ENCODE measurements at places on chromosomes 3 and 15.

DNA sequence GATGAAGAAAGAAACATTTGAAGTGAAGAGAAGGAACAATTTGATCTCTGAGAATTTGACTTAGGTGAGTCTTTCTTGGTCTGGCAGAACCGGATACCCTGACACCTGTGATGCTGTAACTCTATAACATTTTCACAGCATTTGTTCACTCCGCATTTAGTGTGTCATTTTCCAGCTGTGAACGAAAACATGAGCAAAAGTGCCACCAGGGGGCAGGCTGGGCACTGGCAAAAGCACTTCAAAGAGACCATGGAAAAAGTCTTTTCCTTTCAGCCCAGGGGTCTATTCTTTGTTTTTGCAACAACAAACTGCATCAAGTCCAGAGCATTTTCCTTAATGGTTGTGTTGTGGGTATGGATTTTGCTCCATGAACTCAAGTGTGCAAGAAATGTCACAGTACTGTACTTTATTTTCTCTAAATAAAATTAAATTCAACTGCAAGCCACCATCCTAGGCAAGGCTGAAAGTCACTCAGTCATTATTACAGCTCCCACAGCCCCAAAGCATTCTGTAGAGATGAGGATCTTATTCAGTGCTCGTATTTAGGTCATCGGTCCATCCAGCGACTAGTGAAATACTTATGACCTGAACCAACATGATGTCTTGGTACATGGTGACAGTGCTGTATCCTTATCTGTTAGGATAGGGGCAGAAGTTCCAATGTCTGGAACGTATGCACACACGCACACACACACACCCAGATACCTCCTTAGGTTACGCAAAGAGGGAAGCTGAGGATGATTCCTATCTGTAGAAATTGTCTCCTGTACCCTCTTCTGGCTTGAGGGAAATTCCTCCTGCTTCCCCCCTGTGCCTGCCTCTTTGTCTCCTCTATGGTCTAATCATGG, 125.5 kb downstream of the GADL1 start:
- peak; percentile 62 for DNase-seq

- DNase-seq = no peak
Measured at GRCh38 chr3:169744366-169745054, 20.4 kb downstream of the TERC start.

- DNase-seq = no peak
Measured at GRCh38 chr3:117184574-117184973, 475.0 kb downstream of the TUSC7 start.

DNA sequence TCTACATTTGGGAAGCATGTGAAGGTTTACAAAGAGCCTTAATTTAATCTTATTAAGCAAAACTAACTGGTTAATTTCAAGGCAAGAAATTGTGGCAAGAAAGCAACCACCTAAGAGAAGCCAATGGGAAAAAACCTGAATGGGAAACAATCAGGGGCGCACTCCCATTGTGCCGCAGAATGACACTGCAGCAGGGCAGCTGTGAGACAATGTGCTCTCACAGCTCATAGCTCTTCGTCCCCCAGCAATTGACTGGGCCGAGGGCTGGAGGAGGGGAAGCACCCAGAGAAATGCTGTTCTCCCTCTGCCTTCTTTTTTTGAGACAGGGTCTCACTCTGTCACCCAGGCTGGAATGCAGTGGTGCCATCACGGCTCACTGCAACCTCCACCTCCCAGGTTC, 93.3 kb upstream of the RAD18 start:
- DNase-seq = no peak

- no peak for DNase-seq
Measured at GRCh38 chr3:146566138-146566537, 21.7 kb upstream of the PLSCR1 start.

GRCh38 chr3:151768393-151768930, 34.7 kb downstream of the AADACL2 start:
- no peak for DNase-seq

DNA sequence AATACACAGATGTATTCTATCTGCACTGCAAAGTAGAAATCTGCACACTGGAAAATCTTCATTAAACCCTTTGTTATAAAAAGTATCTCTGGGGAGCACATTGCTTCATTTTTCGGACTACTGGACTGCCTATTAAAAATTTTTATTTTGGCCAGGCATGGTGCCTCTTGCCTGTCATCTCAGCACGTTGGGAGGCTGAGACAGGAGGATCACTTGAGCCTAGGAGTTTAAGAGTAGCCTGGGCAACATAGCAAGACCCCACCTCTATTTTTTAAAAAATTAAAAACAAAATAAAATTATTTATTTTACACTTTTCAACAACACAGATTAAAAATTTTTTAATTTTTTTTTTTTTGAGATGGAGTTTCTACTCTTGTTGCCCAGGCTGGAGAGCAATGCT, 6.0 kb downstream of the SERP1 start:
- no peak for DNase-seq

DNA sequence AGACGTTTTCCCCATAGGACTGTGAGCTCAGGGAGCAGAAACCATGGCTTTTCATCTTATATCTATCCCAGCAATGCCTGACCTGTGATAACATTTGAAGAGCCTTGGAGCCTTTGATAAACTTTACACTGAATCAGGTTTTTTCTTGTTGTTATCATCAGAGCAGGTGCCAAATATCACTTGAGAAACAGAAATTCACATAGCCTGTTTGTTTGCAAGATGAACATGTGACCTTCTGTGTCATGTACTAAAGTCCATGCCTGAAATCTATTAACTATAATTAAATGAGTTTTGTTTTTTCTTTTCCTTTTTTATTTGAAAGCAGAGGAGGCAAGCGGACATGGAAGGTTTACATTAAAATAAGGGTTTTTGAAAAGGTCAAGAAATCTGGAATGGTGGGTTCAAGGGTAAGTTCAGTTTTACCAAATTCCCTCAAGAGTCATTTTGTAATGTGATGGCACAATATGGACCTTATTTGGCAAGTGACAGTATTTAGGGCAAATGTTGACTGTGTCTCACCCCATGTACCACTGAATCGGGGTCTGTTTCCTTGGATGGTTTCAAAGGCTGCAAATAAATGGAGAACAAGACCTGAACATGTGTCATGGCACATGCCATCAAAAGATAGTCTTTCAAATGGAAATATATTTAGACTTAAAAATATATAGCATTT, 90.7 kb downstream of the NEK10 start:
- DNase-seq = no peak

- no peak for DNase-seq
Measured at GRCh38 chr15:80317389-80318182, 65.6 kb upstream of the CTXND1 start.

DNA sequence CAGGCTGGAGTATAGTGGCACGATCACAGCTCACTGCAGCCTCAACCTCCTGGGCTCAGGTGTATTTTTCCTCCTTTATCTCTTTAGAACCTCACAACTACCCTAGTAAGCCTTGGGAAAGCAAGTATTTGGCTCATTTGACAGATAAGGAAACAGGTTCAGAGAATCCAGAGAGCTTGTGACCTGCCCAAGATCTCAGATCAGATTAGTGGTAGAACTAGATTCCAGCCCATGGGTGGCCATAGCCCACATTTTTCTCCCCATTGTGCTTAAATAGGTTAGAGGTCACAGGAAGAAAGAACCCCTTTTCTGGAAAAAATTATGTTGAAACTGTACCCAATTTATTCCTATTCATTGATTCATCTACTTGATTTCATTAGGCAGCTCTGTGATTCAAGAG, 64.3 kb downstream of the TSC22D2 start:
- DNase-seq = no peak

- no peak for DNase-seq
Measured at GRCh38 chr3:188217011-188217463, 63.1 kb downstream of the LPP start.

All from activated CD4-positive, alpha-beta T cell treated with anti-CD3 and anti-CD28 coated beads for 4 hours (primary cell).